ENCODE measurements at places on chromosomes 12 and 14. TPM values are rescaled to one million over a fixed set of nuclear protein-coding genes. Genes with fewer than 3 reads are reported as not detected.

- H3K4me1 ChIP-seq, result peaks cover 25% of the 10 kb centered on the region
- peaks cover 2% of the 10 kb centered on the region for H3K27me3 ChIP-seq
- DNase-seq, result no peak
- H3K4me3 ChIP-seq, result no peak overlapping the region
- H3K36me3 ChIP-seq, result peaks cover 12% of the 10 kb centered on the region
- no peak overlapping the region for H3K27ac ChIP-seq
Observed at GRCh38 chr14:47778631-47779030, 103.2 kb upstream of the MDGA2 start.

- no peak overlapping the region for H3K4me3 ChIP-seq
- DNase-seq, result no peak
- peak overlapping the region; percentile 65 for H3K27ac ChIP-seq
- peaks cover 16% of the 10 kb centered on the region for H3K4me1 ChIP-seq
Observed at GRCh38 chr14:36295642-36296627, 24.5 kb downstream of the MBIP start.

GRCh38 chr14:91910196-91910595 is 37.3 kb downstream of the FBLN5 start:
- no peaks in the 10 kb centered on the region for H3K36me3 ChIP-seq
- no peaks in the 10 kb centered on the region for H3K27me3 ChIP-seq
- H3K4me1 ChIP-seq, result peaks cover 7% of the 10 kb centered on the region
- DNase-seq, result no peak
- H3K4me3 ChIP-seq, result no peak overlapping the region

The ABCC9 gene
- 0.02 TPM for total RNA-seq

DNA sequence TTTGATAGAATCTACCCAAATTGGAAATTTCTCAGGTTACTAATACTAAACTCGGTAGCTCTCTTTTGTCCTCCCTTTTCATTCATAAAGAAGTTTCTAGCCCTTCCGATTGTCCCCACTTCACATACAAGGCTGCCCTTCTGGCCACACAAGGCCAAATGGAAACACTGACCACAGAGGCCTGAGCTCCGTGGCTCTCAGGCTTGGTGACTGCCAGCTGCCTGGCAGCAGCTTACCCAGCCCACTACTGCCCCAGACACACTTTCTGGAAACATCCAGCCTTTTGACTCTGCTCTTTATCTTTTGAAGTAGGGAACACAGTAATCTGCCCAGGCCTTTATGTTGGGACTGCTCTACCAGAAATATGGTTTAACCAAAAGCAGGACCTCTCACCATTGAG is 167.2 kb downstream of the GCH1 start:
- no peak overlapping the region for H3K4me3 ChIP-seq
- H3K36me3 ChIP-seq, result no peaks in the 10 kb centered on the region

- no peaks in the 10 kb centered on the region for H3K36me3 ChIP-seq
- H3K4me3 ChIP-seq, result no peak overlapping the region
- H3K27me3 ChIP-seq, result peaks cover 12% of the 10 kb centered on the region
- no peak for DNase-seq
Observed at GRCh38 chr12:89882050-89882449, 173.4 kb upstream of the ATP2B1 start.

- 0 out of 2 replicates have a peak overlapping the region, but pooled peaks have one; percentile 25 for H3K27ac ChIP-seq
- H3K36me3 ChIP-seq, result peaks cover 13% of the 10 kb centered on the region
- H3K4me1 ChIP-seq, result peaks cover 30% of the 10 kb centered on the region
- H3K4me3 ChIP-seq, result no peak overlapping the region
- no peaks in the 10 kb centered on the region for H3K27me3 ChIP-seq
Observed at GRCh38 chr14:68088451-68088854, 268.9 kb downstream of the RAD51B start.

The GARIN6 gene
- total RNA-seq, result not detected

Data from WTC11 (cell line).